ENCODE measurements at places on chromosomes 7 and 10.

GRCh38 chr7:99366646-99367045 is 7.9 kb upstream of the ARPC1B start:
- no peak for DNase-seq

DNA sequence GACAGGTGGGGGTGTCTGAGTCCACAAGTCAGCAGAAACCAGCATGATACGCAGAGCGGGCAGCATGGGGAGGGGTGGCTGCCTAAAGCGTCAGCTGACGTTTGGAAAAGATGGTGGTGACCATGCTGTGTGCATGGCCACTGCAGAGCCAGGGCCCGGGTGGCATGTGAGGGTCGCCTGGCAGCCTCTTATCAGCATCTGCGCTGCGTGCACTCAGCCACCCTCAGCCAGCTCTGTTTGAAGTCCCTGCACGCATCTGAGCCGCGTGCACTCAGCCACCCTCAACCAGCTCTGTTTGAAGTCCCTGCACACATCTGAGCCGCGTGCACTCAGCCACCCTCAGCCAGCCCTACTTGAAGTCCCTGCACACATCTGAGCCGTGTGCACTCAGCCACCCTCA is 61.5 kb downstream of the WDR37 start:
- DNase-seq: no peak

DNA sequence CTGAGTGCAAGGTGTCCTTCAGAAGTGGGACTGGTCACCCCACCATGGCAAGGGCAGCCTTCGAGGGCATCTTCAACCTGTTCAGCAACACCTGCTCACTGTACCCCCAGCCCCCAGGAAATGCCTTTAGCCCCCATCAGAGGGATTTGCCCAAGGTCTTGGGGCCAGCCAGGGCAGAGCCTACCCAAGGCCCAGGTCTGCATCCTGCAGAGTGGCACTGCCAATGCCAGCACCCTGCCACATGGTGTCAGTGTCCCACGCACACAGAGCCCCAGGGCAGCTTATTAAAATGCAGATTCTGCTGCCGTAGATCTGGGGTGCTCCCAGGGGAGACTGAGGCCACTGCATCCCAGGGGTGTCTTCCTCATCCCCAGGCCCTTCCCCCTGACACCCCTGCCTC is 106.2 kb upstream of the KCTD7 start:
- DNase-seq: peak; percentile 25

- peak; percentile 87 for DNase-seq
These were observed 472 bp downstream of the PDAP1 start for GRCh38 chr7:99407872-99408378.

Measured in EH (cell line).